ENCODE measurements at places on chromosomes 6 and 20.

GRCh38 chr6:26272171-26272637 lies 92.8 kb upstream of the BTN3A2 start:
- peak; percentile 79 for DNase-seq

- DNase-seq = no peak
Measured at GRCh38 chr20:17664025-17664633, 17.9 kb downstream of the RRBP1 start.

DNA sequence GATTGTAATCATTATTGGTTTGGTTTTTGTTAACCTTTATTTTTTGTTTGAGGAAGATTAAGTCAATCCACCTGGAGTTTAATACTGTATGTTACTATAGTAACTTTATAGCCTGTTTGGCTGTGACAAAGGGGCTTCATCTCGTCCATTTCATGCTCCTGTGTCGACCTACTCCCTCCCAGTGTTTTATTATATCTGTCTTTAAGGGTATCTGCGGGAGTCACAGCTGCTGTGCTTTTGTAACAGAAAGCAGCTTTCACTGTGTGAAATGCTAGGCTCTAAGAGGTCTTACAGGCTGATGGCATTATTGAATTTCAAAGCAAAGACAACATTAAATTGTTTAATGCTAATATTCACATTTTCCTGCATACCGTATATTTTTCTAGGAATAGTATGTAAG lies 698.0 kb upstream of the POU3F2 start:
- DNase-seq = no peak

DNA sequence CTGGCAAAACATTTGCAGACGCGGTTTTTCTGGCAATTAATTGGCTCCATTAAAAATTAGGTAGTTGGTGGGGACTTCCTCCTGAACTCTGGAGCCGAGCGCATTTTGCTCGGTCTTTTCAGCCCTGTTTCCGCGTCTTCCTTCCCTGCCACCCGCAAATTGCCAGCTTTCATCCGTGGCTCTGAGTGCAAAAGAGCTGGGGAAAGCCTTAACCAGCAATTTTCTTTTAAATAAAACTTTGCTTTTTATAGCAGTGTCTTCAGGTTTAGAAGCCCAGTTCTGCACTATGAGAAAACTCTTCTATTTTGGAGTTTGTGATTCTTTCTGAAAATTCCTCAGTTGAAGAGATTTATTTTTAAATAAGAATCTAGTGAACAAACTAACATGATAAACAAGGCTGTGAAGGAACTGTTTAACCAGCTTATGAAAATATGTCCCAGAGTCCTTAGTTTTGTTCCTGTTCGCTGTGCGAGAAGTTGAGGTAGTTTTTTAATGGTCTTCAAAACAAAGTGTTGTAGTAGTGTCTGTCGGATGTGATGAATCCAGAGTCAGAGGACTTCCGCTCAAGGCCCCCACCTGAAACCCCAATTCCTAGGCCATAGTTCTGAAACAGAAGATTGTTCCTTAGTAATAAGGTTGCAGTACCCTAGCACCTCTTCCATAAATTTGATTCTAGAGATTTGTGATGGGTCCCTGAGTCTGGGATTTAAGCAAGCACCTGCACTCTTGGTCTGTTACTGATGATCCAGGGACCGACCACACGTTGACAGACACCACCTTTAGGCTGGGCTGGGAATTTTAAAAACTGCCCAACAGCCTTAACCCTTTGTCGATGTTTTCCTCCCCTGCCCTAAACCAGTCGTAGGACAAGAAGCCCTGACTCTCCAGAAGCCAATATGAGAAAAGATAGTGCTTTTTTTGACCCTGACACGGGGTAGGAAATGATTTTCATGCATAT lies 950 bp downstream of the KCTD20 start:
- DNase-seq = no peak

GRCh38 chr6:156809034-156809433 lies 31.9 kb downstream of the ARID1B start:
- peak; percentile 39 for DNase-seq

DNA sequence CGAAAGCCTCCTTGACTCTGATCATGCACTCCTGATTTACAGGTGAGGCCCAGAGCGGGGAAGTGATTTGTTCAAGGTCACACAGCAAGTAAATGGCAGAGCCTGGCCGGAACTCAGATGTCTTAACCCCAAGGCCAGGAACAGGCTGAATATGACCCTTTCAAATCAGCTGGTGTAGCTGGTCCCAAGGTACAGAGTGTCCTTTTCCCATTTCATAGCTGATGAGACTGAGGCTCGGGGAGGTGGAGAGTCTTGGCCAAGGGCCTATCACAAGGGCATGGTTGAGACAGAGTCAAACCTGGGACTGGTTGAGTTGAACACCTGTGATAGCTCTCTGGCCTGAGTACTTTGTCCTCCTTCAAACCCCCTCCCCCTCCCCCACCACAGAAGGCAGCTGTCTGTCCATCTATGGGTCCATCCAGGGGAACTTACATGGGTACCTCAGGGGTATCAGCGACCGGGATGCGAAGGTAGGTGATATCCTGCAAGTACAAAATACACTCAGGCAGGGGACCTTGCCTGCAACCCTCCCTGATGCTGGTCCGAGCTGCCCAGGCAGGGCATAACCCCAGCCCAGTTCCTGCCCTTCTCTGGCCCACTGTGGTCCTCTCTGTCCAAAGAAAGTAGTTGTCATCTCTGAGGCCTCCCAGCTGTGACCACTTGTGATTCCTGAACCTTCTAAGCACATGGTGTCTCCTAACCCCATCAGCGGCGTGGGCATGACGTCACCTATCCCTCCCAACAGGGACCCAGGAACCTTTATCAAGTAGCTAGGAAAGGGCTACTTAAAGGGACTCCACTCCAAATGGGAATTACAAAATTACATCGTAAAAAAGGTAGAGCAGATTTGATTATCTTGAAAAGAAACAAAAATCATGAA lies 5.6 kb downstream of the DUSP15 start:
- no peak for DNase-seq

DNA sequence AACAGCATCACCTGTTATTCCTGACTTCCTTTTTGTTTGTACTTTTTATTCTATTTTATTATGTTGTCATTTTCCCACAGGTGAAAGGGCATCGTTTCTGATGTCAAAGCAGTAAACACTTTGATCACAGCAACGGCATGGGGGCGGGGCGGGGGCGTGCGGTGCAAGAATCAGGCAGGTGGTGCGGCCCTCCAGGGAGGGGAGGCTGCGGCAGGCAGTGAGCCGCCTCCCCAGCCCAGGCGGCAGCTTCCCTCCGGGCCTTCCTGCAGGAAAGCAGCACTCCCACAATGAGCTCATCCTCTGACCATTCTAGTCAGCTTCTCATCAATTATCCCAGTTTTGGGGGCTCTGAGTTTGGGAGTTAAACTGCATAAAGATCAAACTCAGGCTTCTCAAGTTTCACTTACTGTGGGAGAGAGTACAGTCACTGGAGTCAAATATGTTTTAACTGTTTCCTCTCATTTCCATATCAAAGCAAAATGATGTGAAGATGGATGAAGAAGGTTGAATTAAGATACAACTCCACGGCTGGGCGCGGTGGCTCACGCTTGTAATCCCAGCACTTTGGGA lies 608.4 kb upstream of the AGPAT4 start:
- no peak for DNase-seq

DNA sequence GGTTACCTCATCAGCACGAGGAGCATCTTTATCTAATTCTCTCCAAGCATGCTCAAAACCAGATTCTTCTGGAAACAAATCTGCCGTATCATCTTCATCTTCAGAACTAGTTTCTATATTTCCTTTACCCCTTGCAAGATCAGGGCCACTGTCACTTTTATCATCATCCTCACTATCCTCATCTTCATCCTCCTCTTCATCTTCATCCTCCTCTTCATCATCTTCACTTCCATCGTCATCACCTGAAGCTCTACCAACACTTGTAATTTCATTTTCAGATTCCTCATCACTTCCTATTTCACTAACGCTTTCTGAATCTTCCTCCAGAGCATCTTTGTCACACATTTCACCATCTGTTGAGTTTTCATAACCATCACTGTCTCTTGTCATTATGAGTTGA lies 8.9 kb downstream of the ESF1 start:
- DNase-seq = no peak

Measured in GM06990 (cell line).